ENCODE measurements at places on chromosomes 7 and 10.

- DNase-seq, result no peak
Observed at GRCh38 chr10:97904018-97904381, 54.4 kb downstream of the GOLGA7B start.

- DNase-seq, result no peak
Observed at GRCh38 chr10:48818081-48818480, 121.6 kb downstream of the LRRC18 start.

- no peak for DNase-seq
Observed at GRCh38 chr7:151129117-151129959, 38.2 kb downstream of the GBX1 start.

- DNase-seq, result no peak
Observed at GRCh38 chr7:143497008-143497795, 19.5 kb downstream of the TAS2R41 start.

DNA sequence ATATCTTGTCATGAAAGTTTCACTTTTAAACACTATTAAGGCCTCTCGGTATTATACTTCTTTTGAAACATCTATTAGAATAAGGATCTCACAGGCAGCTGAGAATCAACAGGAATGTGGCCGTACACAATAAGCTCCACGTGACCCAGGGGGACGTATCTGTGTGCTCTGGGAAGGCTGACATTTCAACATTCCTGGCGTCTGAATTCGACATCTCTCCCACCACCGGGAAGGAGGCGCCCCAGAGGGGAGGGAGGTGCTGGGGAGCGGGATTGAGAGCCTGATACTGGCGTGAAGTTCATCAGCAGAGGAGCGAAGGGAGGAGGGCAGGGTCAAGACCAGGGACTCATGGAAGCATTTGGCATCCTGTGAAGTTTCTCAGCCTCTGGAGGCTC, 401.3 kb downstream of the DNAJB6 start:
- no peak for DNase-seq

DNA sequence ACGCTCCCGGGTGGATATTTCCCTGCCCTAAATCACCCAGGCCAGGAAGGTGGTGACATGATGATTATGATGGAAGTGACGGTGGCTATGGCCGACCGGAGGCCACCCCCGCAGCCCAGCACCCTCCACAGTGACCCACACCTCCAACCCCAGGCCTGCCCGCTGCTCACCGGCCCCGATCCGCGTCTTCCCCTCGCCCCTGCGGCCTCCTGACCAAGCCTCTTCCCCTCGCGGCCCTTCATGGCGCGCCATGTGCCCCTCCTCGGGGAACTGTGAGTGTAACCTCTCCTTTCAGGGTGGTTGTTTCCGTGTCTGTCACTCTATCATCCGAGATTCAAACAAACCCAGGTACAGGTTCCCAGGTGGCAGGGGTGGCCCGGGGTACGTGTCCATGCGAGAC, 78.3 kb downstream of the UNCX start:
- DNase-seq, result no peak

GRCh38 chr7:155533827-155534690, 12.3 kb downstream of the CNPY1 start:
- DNase-seq, result no peak

DNA sequence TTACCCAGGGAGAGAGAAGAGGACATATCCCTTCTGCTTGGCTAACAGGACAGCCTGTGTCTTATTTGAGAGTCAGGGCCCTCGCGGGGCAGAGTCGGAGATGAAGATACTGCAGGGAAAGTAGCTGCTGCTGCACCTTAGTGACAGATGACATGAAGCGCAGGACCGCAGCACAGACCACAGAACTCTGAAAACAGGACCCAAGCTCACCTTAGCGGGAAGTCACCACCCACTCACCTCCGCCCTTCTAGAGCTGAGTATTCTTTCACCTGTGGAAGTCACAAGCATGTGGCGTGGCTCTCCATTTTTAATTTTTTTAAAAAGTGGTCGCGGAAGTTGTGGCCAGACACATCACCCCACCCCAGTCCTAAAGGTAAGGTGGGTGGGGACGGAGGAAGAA, 191.4 kb downstream of the FAM107B start:
- DNase-seq, result no peak
